NCI-H526 treated with DMSO at 0.1 percent for 48 hours (cell line): ENCODE measurements at places on chromosomes 6 and 20.

DNA sequence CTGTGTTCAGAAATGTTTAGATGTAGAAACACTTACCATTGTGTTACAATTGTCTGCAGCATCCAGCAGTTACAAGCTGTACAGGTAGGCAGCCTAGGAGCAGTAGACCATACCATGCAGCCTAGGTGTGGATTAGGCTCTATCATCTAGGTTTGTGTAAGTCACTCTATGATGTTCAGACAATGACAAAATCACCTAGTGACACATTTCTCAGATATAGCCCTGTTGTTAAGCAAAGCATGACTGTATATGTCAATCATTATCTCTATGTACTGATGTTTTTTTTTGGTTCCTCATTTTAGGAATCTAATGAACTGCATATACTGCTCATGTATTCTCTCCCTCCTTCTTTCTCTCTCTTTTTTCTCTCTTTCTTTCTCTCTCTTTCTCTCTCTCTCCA is 22.2 kb downstream of the CST8 start:
- no peak for DNase-seq

DNA sequence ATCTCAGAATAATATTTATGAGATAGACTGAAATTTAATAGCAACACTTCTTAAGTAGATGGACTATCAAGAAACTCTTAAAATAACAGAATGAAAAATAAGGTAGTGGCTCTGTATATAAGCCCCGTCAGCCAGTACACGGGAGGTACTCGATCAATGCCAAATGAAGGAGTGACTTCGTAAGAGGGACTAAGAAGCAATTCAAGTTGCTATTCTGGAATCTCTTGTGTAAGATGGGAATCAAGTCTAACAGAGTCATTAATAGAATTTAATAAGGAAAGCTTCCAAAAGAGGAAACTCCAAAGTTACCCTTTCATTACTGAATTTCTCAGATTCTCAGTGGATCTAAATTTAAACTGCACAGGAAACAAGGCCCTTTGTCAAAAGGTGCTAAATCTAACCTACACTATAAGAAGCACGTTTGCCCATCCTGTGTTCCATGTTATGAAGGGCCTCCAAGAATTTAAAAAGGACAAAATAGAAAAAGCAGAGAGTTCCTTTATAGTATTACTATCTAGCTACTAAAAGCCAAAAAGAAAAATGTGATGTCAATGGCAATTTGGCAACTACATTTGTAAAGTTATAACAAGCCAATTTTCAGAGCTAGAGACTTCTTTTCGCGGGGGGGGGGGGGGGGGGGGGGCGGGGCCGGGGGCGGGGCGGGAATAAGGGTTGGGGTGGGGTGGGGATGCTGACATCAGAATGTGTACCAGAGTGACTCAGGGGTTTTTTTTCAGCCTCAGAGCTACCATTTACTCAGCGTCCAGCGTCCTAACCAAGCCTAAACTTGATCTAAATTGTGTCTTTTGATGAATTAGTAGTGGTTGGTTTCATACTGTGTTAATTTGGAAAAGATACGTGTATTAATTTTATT is 200.6 kb downstream of the GMPR start:
- no peak for DNase-seq

DNA sequence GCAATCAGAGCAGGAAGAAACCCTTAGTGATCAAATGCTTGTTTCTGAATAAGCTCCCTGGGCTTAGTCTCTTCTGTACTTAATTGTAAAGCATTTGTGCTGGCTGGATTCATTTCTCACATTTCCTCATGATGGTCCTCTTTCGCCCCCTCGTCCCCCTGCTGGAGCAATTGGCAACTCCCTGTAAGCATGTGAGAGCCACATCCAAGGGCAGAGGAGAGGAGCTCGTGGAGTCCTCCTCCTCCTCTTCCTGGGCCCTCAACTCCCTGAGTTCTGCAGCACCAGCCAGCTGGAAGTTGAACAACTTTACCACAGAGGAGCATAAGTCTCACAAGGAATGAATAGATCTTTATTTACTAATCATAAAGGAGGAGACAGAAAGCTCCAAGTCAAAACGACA is 12.6 kb downstream of the ANKEF1 start:
- DNase-seq, result no peak

GRCh38 chr20:48769069-48769983 is 58.5 kb downstream of the PREX1 start:
- no peak for DNase-seq

- no peak for DNase-seq
Measured at GRCh38 chr6:13550656-13551055, 23.7 kb upstream of the SIRT5 start.

GRCh38 chr6:156455847-156456246 is 321.3 kb upstream of the ARID1B start:
- DNase-seq, result no peak

- DNase-seq, result peak; percentile 40
Measured at GRCh38 chr6:19736066-19736465, 101.1 kb upstream of the ID4 start.

DNA sequence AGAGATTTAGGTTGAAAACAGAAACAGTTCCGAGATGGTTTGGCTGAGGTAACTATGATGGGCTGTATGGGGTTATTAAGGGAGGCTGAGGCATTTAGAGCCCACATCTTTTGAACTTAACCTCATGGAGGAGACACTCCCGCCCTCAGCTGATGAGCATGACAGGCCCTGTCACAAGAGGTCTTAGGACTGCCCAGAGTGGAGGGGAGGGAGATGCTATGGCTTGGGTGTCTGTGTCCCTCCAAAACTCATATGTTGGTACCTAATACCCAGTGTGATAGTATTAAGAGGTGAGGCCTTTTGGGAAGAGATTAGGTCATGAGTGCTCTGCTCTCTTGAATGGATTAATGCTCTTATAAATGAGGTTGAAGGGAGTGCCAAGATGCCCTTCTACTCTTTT is 126.6 kb downstream of the CDC5L start:
- no peak for DNase-seq

GRCh38 chr6:1242446-1242845 is 69.5 kb upstream of the FOXQ1 start:
- DNase-seq, result no peak

- DNase-seq, result no peak
Measured at GRCh38 chr6:27863962-27864905, 48.0 kb downstream of the OR2B2 start.

GRCh38 chr6:49366539-49366938 is 96.5 kb downstream of the MMUT start:
- DNase-seq, result no peak

DNA sequence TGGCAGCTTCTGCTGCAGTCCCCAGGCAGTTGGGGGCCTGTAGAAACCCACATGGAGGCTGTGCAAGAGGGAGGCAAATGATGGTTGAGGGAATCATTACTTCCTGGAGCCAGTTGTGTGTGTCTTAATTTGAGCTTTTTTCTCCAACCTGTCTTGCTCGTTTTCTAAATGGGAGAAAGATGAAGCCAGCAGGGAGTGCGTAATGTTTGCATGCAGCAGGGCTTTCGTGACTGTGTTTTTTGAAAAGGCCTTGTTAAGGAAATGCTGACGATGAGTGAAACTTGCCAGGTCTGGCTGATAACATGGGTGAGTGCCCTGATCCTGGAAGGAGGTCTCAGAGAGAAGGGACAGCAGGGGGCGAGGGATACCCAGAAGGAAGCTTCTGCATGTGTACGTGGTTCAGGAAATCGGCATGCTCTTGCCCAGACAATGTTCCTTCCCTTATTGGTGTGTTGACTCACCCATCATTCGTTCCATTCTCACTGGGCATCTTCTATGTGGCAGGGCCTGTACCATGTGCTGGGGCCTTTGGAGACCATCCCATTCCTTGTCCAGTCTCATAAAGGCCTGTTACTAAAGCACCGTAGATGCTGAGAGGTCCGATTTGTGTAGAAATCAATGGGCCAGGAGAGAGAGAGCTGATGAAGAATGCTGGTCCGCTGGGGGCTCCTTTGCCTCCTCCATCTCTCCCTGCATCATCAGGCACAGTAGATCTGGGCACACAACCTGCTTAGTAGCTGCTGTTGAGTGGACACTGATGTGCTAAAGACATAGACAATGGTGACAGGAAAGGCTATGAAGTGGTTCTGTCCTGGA is 27.4 kb downstream of the GLP1R start:
- DNase-seq, result no peak

GRCh38 chr6:7811441-7811840 is 85.5 kb downstream of the BMP6 start:
- DNase-seq, result no peak

DNA sequence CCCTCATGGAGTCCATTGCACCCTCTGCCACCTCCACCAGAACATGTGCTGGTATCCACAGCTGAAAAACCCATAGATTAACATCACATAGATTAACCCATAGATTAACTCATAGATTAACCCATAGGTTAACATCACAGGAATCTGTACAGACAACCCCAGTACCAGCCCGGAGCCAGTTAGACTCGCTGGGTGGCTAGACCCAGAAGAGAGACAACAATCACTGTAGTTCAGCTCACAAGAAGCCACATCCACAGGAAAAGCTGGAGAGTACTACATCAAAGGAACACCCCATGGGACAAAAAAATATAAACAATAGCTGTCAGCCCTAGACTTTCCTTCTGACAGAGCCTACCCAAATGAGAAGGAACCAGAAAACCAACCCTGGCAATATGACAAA is 25.1 kb downstream of the SERPINB9 start:
- DNase-seq, result no peak

GRCh38 chr20:17083738-17084137 is 143.1 kb upstream of the PCSK2 start:
- DNase-seq, result no peak

DNA sequence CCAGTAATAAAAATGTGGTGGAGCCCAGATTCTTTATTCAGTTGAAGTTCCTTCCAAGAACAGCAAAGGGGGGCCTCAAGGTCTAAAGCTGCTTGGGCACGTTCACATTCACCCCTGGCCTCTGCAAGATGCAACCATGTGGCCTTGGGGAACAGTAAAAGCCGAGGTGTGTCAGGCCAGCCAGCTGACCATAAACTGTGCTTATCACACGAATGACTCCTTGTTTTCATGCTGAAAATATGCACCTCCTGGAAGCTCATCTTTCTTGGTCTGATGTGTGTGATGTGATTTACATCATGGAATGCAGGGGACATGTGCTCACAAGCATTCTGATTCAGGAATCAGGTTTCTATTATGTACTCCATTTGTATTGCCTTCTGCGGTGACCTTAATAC is 211.6 kb upstream of the MARCKS start:
- no peak for DNase-seq

GRCh38 chr6:140567466-140567865 is 1193.0 kb upstream of the CITED2 start:
- no peak for DNase-seq

DNA sequence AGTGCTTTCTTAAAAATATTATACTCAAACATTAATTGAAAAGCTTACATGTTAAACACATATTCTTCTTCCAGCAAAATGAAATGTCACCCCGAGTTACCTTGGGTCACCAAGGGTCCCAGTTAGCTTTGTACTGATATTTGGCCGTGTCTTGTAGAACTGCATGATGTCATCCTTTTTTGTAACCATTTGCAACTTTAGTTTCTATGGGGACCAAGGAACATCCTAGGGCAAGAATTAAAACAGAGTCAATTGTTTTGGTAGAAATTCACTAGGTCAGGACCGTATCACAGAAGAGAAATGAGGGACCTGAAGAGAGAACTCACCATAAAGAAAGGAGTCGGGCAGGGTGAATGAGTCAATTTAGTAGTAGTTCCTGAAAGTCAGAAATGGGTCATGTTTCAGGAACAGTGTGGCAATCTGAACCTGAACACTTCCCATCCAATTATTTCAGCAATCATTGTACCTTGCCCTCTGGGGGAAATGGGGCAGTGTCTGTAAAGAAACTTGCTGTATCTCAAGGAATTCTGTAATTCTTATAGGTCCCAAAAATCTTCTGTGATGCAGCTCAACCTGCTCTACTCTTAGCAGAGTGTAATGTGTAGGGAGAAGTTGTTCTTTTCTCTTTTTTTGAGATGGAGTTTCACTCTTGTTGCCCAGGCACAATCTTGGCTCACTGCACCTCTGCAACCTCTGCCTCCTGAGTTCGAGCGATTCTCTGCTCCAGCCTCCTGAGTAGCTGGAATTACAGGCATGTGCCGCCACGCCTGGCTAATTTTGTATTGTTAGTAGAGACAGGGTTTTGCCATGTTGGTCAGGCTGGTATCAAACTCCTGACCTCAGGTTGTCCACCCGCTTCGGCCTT is 5.3 kb upstream of the AKAP7 start:
- DNase-seq, result no peak

DNA sequence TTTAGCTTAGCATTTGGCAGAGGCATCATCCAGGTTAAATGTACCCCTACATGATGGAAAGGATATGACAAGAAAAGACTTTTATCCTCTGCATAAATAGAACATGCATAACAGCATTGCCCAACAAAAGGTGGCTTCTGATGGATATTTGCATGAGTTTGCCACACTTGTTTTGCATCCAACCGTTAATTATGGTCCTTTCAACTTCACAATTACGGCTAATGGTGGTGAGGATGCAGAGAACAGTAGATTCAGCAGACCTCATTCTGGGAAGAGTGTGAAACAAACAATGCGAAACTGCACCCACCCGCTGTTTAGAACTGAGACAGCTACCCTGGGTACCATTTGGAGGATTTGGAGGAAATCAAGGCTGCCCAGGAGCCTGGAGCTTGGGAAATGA is 690.9 kb upstream of the CHD6 start:
- DNase-seq, result peak; percentile 82

GRCh38 chr6:165939601-165940290 is 227.9 kb downstream of the TBXT start:
- no peak for DNase-seq

DNA sequence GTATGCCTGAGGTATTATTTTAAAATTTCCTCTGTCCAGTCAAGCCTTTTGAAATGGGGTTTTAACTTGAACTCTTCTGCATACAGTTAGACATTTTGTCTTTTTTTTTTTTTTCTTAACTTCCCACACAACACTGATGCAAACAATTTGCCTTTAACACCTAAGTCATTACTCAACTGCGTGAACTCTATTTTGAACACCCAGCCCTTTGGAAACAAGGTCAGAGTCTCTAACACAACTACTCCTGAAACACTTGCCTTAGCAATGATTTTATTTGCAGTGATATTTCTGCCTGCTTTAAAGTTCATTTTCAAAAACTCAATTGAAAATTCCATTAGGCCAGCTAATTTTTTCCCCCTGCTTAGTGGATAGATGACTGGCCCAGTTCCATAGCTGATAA is 24.2 kb downstream of the GLYATL3 start:
- no peak for DNase-seq

GRCh38 chr20:7285918-7286556 is 518.6 kb downstream of the BMP2 start:
- DNase-seq, result peak; percentile 73

GRCh38 chr6:6033858-6034257 is 27.1 kb upstream of the NRN1 start:
- DNase-seq, result no peak
